Epithelial cell of proximal tubule (primary cell): ENCODE measurements at places on chromosomes 1 and 21. TPM values are rescaled to one million over a fixed set of nuclear protein-coding genes. Genes with fewer than 3 reads are reported as not detected.
A peak's percentile ranks its signal among the peaks of the same experiment; 100 is the strongest.

DNA sequence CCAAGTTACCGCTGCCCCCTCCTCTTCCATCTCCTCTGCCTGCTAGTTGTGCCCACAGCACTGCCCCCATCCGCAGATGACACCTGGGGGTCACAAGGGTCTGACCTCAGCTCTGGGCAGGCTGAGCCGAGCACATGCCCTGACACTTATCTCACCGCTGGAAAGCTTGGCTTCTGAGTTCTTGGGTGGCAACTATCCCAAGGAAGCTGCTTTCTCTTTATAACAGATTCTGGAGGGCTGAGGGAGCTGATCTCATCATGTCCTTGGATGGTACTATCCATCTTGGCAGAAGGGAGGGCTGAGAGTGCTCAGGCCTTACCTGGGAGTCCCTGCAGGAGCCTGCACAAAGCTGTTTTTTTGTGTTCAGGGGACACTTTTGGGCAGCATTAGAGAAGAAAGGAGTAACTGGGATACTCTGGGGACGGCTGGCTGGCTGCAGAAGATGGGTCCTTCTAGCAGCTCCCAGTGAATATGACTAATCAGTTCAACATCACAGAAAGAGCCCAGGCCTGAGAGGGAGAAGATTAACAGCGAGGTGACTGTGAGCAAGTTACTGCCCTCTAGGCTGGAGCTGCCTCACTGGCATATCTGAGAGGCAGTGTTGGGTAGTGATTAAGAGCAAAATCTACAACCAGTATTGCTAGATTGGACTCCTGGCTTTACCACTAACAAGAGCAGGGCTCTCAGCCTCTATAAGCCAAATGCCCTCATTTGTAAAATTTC lies 71.6 kb downstream of the PLXNA2 start:
- no peak for DNase-seq

Gene CRNN
- not detected in 2 replicates for total RNA-seq

Gene DCST1
- not detected in 2 replicates for total RNA-seq

DNA sequence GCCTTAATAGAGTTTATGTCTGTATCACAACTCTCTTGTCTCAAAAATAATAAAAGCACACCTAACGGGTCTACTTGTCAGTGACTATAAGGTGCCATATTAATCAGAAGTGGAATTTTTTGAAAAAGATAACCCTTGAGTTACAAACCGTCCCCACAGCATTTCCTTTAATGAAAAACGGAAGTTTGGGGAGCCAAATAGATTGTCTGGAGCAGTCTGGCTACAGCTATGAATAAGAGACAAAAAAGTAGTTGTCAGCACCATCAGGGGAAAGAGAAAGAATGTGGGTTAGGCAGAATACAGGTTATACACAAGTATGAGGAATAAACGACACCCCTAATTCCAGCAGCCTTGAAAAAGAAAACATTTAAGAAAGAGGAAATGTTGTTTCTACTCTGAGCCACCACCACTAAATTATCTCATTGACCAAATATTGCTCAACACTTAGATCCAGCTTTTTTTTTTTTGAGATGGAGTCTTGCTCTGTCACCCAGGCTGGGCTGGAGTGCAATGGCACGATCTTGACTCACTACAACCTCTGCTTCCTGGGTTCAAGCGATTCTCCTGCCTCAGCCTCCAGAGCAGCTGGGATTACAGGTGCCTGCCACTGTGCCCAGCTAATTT lies 29.4 kb upstream of the USP24 start:
- no peak for DNase-seq

- DNase-seq, result no peak
Measured at GRCh38 chr1:212942679-212943392, 7.5 kb upstream of the VASH2 start.

Gene S1PR1
- total RNA-seq, result 0.29 and 1.7 TPM in 2 replicates

- no peak for DNase-seq
Measured at GRCh38 chr1:1352786-1353388, 3.7 kb upstream of the DVL1 start.

Gene ITLN1
- not detected in 2 replicates for total RNA-seq

DNA sequence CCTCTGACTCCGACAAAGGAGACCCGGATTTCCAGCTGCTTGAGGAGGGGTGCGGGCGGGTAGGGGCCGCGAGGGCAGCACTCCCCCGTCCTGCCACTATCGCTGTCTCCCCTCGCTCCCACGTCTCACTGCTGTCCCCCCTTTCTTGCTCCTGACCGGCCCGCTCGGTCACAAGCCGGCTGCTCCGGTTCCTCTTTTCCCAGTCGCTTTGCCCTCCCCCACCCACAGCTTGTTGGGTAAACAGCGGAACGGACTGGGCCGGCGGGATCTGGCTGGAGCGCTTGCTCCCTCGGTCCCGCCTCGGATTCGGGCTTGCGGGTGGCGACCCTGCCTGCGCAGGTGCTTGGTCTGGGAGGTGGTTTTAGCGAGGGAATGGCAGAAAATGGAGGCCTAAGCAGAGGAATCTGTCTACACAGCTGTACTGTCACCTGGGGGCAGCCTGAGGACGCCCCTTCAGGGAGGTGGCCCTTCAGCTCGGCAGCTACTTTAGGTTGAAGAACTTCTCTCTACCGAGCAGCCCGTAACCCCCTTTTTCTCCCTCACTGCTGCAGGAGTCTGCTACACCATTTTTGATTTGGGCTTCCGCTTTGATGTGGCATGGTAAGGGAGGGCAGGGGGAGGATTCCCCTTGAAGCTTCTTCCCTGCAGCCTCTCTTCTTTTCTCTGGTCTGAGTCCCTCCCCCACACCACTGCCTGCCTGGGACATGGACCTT lies 645 bp downstream of the ATP6V0B start:
- no peak for DNase-seq

DNA sequence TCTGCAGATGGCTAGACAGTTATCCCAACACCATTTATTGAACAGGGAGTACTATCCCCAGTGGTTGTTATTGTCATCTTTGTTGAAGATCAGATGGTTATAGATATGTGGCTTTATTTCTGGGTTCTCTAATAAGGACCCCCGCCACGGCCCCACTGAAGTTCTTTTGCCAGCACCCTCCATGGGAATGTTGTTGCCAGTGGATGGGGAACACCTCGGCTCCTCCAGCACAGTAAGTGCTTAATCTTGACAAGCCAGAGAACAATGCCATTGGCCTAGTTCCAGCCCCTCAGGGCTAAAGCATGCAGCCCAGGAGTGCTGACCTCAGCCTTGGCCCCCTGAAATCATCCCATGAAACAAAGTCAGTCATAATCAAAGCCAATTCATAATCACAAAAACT lies 337.6 kb downstream of the AGBL4 start:
- no peak for DNase-seq

GRCh38 chr21:14384453-14384852 lies 1.5 kb upstream of the HSPA13 start:
- DNase-seq, result no peak

- DNase-seq, result no peak
Measured at GRCh38 chr1:61612602-61613001, 112.3 kb downstream of the TM2D1 start.

GRCh38 chr21:26845066-26845758 lies at the start of gene ADAMTS1:
Gene ADAMTS1 (minus strand): TSS chr21:26845409. CDS start chr21:26844954, 455 bp downstream.
- DNase-seq, result peak; percentile 36

DNA sequence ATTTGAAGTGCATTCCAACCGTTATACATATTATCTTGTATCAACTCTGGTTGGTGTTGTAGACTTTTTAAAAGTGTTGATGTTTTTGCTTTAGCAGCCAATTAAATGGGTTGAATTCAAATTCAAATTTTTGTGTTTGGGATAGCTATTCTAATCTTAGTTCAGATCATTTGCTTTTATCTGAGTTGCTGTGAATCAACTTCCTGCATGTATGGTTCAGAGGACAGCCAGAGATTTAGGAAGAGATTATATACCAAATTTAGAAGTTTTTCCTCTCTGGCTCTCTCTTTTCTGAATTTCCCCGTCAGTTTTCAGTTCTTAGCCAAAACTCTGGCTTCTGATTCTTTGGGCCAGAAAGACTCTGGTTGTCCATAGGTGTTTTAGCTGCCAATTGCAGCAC lies 415.5 kb downstream of the NUF2 start:
- no peak for DNase-seq

GRCh38 chr1:160657250-160657781 lies 10.5 kb upstream of the SLAMF1 start:
- no peak for DNase-seq

DNA sequence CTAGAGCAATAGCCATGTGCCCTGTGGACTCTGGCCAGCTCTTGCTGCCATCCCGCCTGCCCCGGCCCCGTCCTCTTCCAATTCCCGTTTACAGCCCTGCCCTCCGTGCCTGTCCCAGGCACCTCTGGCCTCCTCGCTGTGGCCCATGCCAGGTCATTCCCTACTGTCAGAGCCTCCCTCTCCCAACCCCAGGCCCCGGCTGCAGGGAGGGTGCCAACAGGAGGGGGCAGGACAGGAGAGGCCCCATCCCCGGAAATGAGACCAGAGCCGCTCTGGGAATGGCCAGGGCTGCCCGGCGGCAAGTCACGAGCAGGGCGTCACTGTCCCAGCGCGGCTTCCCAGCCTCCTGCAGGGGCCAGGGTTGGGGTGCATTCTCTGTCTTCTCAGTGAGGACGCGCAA lies 23.5 kb upstream of the TSPEAR start:
- DNase-seq, result no peak

DNA sequence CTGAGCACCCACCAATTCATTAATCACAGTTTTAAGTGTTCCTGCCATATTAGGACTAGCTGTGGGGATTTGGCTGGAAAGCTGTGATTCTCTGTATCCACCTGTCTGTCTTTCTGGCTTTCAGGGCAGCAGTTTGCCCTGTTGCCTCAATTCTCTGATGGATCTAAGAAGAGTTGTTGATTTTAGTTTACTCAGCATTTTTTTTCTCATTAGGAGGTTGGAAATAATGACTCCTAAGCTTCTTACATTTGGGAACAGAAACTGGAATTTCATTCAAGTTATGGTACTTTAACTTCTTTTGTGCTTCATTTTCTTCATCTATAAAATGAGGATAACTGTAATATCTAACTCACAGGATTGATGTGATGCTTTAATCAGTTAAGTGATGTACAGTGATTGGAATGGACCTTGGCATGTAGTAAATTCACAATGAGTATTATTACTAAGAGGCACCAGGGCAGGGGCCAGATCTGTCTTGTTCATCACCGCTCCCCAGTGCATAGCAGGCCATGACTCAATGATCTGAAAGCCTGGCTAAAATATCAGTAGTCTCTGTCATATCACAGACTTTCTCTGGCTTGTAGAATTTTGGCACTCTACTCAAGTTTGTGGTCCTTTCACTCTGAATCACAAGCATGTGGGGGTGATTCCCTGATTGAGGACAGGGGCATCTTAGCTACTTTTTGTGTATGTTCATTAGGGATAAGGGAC lies 51.4 kb upstream of the GREM2 start:
- no peak for DNase-seq

Gene TFF2
- total RNA-seq, result not detected in 2 replicates

DNA sequence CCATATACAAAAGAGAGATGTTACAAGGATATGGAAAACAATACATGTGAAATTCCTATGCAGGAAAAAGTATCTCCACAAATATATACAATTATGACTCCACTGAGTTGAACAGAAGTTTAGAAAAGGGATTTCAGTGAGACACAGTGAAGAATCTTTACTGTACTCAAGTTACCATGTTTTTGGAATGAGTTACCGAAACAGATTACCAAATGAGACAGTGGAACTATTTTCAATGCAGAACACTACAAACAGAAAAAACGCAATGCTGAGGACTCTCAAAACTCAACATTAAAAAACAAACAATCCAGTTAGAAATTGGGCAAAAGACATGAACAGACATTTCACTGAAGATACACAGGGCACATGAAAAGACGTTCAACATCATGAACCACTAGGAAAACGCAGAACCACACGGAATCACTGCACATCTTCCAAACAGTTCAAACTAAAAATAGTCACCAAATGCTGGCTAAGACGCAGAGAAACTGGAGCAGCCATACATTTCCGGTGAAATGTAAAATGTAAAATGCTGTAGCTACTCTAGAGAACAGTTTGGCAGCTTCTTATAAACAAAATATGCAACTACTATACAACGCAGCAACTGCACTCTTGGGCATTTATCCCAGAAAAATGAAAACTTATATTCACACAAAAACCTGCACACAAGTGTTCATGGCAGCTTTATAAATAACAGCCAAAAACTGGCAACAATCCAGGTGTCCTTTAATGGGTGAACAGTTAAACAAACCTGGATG lies 118.7 kb downstream of the UBR4 start:
- DNase-seq, result no peak

- DNase-seq, result no peak
Measured at GRCh38 chr1:235930543-235930942, 63.8 kb upstream of the LYST start.

GRCh38 chr1:210917560-210918169 lies 216.3 kb downstream of the KCNH1 start:
- no peak for DNase-seq

DNA sequence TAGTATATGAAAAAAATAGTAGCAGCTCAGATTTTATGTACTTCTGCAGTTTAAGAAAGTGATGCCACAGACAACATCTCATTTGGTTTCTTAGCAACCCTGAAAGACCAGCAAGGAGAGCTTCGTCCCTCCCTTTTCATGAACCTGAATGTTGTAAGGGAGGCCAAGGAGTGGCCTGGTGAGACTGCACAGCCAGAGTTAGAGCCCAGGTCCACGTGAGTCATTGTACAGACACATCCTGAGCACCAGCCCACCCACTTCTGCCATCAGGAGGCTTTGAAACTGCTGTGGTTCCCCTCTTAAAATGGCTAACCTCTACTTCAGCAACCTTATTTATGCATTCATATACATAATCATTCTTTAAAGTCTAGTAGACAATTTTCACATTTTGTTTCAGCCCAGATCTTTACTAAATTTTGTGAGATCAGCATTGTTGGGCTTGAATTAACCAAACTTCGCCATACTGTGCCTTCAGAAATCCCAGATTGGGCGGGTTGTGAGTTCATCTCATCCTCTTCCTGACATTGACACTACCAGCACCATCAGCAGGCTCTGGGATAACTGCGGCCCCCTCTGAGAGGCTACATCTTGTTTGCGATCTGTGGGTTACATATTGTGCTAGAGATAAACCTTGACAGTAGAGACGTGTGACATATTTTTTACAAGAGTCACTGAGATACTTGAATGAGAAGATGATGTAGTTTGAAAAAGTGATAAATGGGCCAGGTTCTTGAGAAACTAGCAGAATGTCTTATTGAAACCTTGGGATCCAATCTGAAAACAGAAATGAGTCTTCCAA lies 106.7 kb downstream of the CAMTA1 start:
- DNase-seq, result no peak

Gene OR2T35
- not detected in 2 replicates for total RNA-seq

Gene LCE1C
- total RNA-seq, result not detected in 2 replicates

Gene ATP1A2
- not detected in 2 replicates for total RNA-seq

Gene APCS
- not detected in 2 replicates for total RNA-seq

- no peak for DNase-seq
Measured at GRCh38 chr21:36700971-36701755, 2.2 kb downstream of the SIM2 start.

GRCh38 chr1:110048923-110049601 lies 14.6 kb downstream of the STRIP1 start:
- no peak for DNase-seq

Gene FMO3
- total RNA-seq, result not detected in 2 replicates

GRCh38 chr1:202439308-202439707 lies 90.8 kb downstream of the PPP1R12B start:
- no peak for DNase-seq
